ENCODE measurements at places on chromosomes 5 and 9. TPM values are rescaled to one million over a fixed set of nuclear protein-coding genes. Genes with fewer than 3 reads are reported as not detected.

The CNTNAP3B gene
- polyA plus RNA-seq: 9.8 TPM

The IL5 gene
- polyA plus RNA-seq: not detected

The SOX30 gene
- polyA plus RNA-seq: not detected

The WWC1 gene
- 4.8 TPM for polyA plus RNA-seq

The FAM200C gene
- polyA plus RNA-seq: 2.0 TPM

The DIPK1B gene
- 12.8 TPM for polyA plus RNA-seq

The KCNMB1 gene
- polyA plus RNA-seq: 1.2 TPM

The PCDHA8 gene
- 0.01 TPM for polyA plus RNA-seq

The ARL14EPL gene
- not detected for polyA plus RNA-seq

The TSLP gene
- polyA plus RNA-seq: 4.5 TPM

The PCDH12 gene
- 2.7 TPM for polyA plus RNA-seq

The TAF11L10 gene
- not detected for polyA plus RNA-seq

The OR1Q1 gene
- polyA plus RNA-seq: not detected

The WDR70 gene
- 16.1 TPM for polyA plus RNA-seq

The CDKN2B-AS1 gene
- polyA plus RNA-seq: 0.16 TPM

The NIPAL4 gene
- polyA plus RNA-seq: 0.02 TPM

The GHR gene
- polyA plus RNA-seq: 49.6 TPM

The ZBTB34 gene
- polyA plus RNA-seq: 2.9 TPM

The SARDH gene
- polyA plus RNA-seq: 1.2 TPM

The SLC35D2 gene
- 10.5 TPM for polyA plus RNA-seq

The FAM151B gene
- 1.1 TPM for polyA plus RNA-seq

The LCN2 gene
- 15.6 TPM for polyA plus RNA-seq

The NEUROG1 gene
- polyA plus RNA-seq: not detected

The GRM6 gene
- polyA plus RNA-seq: not detected

Measured in adipose tissue (tissue), 3 donors.